ENCODE measurements at places on chromosomes 6 and 20.
A peak's percentile ranks its signal among the peaks of the same experiment; 100 is the strongest.

- DNase-seq, result peak; percentile 95
Measured at GRCh38 chr6:31559958-31560696, 12.0 kb upstream of the LTA start.

- no peak for DNase-seq
Measured at GRCh38 chr20:48411245-48411644, 416.6 kb downstream of the PREX1 start.

DNA sequence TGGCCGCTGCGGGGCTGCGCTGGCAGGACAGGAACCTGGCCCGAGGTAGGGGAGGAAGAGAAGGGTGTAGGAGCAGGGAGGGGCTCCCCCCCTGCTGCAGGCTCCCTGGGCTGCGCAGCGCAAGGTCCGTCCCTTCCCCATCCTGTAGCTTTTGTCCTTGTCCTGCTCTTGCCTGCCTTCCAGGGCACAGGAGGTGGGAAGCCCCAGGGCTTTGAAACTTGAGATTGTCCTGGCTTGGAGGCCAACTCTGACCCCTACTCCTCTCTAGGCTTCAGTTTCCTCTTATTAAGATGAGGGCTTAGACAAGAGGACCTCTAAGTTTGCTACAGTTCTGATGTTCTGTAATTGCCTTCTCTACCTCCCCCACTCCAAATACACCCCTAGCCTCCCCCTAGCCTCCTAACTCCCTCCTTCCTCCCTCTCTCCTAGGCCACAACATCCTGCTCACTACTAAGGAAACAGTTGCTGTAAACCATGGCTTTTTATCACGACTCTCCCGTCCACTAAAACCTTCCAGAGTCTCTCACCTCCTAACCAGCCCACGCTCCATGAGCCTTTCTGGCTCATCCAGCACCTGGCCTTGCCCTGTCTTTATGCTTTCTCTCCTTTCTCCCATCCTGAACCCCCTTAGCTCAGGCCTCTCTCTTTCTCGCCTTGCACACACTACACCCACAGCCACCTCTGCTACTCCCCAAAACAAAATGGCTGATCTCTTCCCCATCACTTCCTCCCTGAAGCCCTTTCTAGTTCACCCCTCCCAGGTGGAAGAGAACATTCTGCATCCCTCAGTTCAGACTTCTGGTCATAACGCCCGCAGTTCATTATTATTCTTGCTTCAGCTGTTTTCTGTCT, 10.2 kb downstream of the UNC5CL start:
- DNase-seq, result no peak

DNA sequence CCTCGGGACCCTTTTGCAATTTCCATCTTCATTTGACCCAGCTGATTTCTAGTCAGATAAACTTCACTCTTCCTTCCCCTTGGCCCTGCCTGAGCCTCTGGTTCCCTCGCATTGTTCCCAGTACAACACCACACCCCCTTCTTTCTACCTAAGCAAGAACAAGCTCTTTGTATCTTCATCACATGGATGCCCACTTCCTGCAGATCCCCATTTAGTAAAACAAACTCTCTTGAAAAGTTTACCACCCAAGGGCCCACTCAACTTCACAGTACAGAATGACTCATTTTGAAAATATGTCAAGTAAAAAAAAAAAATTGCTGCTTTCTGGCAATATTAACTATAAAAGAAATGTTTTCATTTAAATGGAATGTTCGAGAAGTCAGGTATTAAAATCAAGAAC, 5.2 kb downstream of the FAXC start:
- DNase-seq, result no peak

DNA sequence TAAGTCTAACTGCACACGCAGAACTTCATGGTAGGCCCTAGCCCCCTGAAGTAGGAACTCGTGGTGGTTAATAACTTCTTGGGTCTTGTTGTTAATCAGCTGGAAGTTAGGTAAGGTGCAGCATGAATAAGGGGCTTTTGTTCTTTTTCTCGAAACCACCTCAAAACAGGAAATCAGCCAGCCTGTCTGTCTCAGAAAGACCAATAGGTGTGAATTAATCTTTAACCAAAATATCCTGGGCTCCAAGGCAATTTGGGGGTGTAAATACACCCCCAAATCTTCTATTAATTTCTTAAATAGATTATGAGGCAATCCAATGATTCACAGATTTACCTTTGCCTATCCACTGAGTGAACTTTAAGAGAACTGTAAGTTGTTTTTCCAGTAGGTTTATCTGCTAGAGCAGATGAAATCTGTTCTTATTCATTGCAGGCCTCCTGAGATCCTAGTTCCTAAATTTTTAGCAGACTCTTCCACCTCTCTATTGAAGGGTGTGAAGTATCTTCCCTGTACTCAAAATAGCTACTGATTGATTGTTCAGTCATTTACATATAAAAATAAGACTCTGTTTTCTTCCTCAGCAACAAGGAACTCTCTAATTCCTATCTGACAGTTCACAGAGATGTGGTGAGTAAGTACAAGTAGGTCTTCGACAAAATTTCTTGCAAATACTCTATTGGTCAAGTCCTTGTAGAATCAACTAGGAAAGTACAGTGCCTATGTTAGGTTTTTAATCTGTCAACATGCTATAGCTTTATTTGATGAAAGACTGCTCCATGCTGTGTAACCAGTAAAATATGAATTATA, 427.1 kb upstream of the NOX3 start:
- DNase-seq, result peak; percentile 9

GRCh38 chr6:35602133-35602946, 86.4 kb downstream of the FKBP5 start:
- peak; percentile 54 for DNase-seq

- peak; percentile 79 for DNase-seq
Measured at GRCh38 chr6:157761331-157761921, 61.6 kb upstream of the SNX9 start.

GRCh38 chr20:19735446-19735845, 22.6 kb upstream of the RIN2 start:
- DNase-seq, result peak; percentile 23

DNA sequence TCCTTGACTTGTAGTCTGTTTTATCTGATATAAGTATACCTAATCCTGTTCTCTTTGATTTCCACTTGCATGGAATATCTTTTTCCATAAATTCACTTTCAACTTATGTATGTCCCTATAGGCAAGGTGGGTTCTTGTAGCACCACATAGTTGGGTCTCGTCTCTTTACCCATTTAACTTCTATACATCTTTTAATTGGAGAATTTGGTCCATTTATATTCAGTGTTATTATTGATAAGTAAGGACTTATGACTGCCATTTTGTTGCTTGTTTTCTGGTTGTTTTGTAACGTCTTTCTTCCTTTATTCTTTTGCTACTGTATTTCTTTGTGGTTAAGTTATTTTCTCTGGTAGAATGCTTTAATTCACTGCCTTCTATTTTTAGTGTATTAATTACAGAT, 14.5 kb upstream of the ZNF311 start:
- no peak for DNase-seq

DNA sequence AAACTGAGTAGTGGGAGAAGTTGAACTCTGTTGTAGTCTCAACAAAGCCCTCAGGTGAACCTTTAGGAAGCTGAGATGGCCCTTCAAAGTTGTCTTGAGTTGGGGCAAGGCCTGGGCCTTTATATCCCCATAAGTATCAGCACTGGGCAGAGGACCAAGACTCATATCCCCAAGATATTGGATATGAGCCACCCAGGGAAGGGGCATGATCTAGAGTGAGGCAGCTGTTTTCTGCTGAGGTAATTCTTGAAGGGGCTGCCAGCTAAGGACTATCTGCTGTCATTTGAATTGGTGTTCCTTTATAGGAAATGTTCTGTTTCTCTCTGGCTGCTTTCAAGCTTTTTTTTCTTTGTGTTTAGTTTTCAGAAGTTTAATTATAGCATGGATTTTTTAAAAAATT, 140.7 kb upstream of the FLRT3 start:
- no peak for DNase-seq

- DNase-seq, result no peak
Measured at GRCh38 chr6:141736104-141736503, 396.6 kb upstream of the GJE1 start.

DNA sequence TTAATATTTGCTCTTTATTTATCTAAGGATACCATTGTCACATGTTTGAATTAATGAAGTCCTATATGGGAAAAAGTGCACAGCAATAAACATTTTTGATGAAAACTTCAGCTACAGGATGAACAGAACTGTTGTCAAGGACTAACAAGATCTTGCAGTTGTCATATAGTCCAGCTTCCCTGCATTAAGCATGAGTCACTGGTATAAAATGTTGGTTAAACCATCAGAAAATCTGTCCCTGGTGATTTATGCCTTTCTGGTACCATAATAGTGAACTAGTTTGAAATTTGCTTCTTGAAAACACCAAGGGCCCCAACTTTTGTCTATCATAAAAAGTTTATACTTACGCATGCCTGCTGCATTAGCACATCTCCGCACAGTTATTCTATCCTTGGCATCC, 60.4 kb upstream of the RSPO3 start:
- no peak for DNase-seq

- peak; percentile 53 for DNase-seq
Measured at GRCh38 chr6:116287689-116288282, 8.1 kb upstream of the TSPYL1 start.

DNA sequence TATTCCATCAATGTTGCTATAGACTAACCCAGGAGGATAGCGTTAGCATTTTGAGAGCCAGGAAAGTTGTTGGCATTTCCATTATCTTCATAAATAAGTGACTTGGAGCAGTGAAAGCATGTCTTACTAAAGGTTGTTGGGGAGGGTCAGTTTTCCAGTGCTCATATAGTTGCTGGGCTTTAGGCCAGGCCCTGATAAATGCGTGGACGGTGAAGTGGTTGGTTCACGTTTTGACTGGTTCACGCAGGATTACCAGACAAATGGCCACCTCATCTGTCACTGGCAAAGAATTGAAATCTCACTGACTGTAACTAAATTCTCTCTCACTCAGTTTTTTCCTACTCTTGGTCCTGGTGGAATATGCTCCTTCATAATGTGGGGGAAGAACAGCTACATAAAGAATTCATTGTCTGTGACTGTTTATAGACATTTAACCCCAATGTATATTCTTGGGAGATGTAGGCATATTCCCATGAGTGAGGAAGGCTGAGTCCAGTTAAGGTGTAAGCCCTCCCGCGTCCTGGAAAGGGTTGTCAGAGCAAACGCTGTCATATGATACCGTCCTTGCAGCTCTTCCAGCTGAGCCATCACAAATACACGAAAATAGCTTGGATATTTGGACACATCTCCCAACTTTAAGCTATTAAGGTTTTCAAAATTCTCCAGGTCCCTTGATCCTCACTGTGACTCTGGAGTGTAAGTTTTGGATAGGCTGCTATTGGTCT, 27.8 kb downstream of the LRRC1 start:
- no peak for DNase-seq

DNA sequence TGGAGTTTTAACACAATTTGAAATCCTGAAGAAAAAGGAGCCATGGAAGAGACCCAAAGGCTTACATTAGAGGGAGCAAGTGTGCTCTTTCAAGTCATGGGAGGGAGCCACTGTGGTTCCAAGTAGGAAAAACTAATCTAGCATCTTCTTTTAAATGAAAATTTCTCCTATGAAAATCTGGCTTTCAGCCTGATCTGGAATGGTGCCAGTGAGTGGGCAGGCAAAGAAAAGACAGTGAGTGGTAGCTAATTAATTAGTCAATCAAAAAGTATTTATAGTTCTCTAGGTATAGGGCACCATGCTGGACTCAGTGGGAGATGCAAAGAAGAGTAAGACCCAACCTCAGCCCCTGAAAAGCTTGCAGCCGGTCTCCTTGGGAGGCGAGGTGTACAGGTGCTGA, 21.9 kb downstream of the CAP2 start:
- DNase-seq, result no peak

DNA sequence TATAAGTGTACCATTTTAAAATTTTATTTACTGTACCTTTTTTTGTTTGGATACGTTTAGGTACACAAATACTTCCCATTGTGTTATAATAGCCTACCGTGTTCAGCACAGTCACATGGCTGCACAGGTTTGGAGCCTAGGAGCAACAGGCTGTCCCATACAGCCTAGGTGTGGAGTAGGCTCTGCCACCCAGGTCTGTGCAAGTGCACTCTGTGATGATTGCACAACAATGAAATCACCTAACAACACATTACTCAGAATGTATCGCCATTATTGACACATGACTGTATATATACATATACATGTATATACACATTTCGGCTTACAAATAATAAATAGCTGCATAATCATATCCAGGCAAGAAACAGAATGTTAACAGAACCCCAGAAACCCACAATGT, 15.4 kb downstream of the SERAC1 start:
- no peak for DNase-seq

GRCh38 chr6:25034431-25034921, 98.7 kb upstream of the RIPOR2 start:
- no peak for DNase-seq

DNA sequence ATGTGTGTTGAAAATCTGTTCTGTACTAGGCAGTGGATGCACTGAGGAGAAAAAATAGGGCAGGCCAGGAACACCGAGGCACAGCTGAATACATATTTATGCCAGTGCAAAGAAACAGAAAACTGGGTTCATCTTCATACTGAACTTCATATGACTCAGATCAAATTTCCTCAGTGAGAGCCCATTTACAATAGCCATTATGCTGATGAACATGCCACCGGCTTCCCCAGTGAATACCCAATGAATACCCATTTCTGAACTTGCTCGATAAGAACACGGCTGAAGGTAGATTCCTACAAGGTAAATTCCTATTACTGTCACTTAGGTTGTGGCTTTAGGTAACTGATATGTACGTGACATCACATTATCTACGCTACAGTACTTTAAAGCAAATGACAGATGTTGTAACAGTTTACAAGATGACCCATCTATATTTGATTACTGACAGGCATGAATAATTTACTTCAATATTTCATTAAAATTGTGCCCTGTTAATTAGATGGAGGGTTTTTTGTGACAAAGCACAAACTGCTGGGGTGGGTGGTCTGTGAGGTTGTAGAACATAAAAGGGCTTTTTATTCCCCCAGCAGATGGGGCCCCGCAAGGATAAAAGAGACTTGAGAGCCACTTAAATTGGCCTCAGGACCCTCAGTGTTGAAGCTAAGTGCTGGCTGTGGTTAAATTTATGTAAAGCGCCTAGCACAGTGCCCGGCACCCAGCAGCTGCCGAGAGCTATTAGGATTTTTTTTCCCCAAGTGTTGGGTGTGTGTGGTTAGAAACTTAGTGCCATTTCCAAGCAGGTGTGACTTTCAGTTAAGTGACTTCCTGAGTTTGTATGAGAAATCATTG, 264.5 kb downstream of the CD83 start:
- peak; percentile 31 for DNase-seq

Measured in GM12865 (cell line).